ENCODE measurements at places on chromosomes 3 and 15.

DNA sequence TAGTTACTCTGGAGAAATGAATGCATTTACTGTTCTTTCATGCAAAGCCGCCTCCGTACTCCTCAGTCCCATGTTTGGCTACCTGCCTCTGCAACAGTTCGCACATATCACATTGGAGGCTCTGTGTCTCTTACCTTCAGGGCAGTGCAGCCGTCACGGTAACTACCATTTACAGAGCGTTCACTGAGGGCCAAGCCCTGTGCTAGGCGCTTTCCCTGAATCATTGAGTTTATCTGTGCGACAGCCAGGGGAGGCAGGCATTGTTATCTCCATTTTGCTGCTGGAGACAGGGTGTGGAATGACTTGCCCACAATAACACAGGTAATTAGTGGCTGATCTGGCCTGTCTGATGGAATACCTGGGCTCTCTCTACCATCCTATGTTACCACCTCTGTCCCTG is 115.0 kb downstream of the THSD4 start:
- DNase-seq: no peak

DNA sequence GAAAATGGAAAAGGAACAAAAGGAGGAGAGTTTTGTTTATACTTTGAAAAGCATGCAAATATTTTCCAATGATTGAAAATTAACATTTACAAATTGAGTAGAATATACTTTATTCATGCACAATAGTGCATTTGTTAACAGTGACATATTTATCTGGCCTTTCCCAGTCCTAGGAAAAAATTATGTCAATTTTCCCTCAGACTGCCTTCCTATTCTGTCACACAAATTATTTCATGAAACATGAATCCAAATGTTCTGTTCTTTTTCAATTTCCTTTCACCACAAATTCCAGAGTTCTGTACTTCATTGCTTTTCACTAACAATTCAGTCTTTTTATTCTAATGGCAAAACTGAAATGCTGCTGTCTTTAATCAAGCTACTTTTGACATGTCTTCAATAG is 945.1 kb downstream of the ROBO1 start:
- DNase-seq: no peak

GRCh38 chr3:10929978-10930665 is 62.4 kb upstream of the SLC6A1 start:
- no peak for DNase-seq

DNA sequence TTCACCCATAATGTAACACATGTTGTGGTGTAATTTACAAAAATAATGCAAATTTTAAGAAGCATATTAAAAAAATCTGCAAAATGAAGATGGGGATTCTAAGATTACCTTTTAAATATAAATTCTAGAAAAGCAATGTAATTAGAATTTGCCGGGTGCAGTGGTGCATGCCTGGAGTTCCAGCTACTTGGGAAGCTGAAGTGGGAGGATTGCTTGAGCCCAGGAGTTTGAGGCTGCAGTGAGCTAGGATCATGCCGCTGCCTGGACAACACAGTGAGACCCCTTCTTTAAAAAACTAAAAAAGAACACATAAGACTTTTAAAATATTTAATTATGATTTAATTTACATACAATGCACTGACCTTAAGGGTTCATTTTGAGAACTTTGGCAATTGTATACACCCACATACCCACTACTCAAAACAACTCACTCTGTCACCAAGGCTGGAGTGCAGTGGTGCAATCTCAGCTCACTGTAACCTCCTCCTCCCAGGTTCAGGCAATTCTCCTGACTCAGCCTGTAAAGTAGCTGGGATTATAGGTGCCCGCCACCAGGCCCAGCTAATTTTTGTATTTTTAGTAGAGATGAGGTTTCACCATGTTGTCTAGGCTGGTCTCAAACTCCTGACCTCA is 134.0 kb upstream of the TBL1XR1 start:
- no peak for DNase-seq

DNA sequence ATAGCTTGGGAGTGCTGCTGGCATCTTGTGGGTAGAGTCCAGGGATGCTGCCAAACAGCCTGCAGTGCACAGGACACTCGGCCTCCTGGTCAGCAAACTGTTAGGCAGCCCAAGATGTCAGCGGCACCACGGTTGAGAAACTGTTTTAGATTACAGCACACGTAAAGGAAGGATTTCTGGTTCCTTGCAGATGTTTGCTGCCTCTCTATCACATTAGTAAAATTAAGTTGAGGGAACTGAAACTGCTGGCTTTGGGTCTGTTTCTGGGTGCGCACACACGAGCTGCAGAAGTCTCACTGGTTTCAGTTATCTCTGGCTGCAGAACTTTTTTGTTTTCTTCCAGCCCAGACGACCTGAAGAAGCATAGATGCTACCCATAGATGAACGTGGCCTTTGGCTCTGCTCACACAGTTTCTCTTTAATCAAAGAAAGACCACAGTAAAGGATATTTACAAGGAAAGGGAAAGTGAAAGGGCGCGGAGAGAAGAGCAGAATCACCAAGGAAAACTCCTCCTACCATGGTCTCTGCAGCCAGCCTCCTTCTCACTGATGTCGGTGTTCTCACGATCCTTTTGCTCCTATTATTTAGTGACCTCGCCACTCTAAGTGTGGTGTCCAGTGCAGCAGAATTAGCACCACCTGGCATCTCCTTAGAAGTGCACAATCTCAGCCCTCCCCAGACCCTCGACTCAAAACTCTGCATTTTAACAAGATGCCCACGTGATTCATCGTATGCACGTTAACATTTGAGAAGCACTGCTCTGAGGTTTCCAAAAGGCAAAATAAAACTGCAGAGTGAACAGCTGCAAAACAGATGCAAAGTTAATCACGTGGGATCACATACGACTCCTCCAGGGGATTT is 50.6 kb upstream of the AKAP13 start:
- peak; percentile 72 for DNase-seq

DNA sequence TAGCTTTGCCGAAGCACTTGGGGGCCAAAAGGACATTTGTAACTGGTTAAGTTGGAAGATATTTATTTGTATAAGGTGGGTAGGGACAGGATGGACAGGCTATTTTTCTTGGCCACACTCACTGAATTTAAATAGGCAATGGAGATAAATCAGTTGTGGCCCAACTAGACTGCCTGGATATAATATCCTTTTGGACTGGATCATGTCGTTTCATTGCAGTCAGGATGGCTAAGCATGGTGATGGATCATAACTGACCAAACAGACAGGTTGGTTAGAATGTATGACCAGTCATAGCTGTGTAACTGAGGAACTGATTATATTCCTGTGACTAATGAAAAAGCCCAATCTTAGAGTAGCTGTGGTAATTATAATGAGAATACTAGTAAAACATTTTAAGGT is 284.0 kb downstream of the LPP start:
- DNase-seq: no peak

DNA sequence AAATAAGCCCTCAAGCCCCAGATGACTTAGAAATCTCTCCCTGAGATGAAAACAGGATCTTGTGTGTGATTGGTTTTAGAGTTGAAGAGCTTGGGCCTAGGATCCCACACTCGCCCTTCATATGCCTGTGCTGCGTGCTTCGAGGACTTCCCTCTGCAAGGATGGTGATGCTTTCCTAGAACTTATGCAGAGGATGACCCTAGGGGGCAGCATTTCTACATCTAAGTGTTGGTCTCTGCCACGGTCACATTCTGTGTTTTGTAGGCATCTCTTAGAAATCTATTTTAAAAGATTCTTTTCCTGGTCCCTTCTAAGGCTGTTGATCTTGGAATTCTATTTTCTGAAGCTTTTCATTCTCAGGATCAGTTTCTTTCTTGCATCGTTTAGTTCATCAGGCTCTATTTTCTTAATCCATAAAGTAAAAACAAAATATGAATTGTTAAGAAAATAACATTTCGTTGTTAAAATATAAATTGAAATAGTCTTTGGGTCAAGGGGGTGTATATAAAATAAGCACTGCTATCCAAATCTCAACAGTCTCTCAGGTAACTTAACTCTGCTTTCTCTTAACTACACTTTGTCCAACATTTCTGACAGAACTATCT is 45.7 kb downstream of the WDR76 start:
- peak; percentile 41 for DNase-seq

DNA sequence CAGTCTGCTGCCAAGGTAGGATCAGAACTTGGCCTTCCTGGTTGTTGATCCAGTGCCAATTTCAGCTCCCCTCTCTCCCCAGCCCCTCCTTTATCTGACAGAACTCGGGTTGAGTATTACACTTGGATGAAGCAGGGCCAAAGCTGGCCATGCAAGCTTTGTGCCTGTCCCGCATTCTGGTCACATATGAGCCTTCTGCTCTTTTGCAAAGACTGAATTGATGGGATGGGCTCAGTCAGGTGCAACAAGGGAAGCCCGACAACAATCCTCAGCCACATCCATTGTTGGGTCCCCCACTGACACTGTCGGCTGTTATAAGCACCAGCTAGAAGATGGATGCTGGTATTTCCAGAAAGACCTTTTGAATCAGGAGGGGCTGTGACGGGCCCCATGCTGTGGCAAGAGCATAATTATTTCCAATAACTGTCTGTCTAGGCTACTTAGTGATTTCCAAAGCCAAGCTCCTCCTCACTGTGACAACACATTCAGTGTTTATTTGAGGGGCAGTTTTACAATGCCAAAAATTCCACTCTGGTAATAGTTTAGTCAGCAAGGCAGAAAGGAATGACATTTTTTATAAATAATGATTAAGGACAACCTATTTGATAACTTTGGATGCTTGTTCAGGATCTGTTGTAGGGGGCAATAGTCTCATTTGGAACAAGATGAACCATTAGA is 146.8 kb upstream of the FRMD4B start:
- DNase-seq: no peak

Data from GM13976 (cell line).